HTR-8/SVneo (cell line): ENCODE measurements at places on chromosomes 4 and X.
A peak's percentile ranks its signal among the peaks of the same experiment; 100 is the strongest.

DNA sequence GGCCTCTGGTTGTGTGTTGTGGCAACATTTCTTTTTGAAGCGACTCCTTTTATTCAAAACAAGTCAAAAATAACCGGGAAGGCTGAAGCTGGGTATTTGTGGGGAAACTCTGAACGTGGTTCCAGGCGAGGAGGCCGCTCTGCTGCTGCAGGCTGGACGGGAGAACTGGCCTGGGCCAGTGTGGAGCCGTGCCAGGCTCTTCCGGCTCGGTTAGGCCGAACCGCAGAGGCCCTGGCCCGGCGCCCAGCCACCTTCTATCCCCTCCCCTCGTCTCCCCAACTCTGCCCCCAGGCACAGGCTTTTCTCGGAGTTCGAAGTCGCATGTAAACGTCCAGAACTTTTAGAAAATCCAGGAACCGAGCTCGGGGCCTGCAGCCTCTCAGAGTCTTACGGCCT is 2.4 kb upstream of the BCOR start:
- no peak for DNase-seq

DNA sequence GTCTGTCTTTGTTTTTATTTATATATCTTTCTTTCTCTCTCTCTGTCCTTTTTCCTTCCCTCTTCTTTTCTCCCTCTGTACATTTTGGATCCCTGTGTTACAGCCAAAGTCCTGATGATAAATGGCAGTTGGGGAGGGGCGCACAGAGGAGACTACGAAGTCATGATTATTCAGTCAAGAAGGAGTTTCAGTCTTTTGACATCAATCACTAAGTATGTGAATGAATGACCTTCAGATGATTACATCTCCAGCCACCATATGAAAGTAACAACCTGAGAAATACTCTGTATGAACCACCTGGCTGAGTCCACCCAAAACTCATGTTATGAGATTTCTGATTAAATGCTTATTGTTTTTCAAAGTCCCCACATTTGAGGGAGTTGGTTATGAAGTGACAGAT is 45.0 kb downstream of the UGT2B7 start:
- DNase-seq: no peak

- no peak for DNase-seq
Observed at GRCh38 chr4:152599095-152599494, 63.2 kb upstream of the FBXW7 start.

DNA sequence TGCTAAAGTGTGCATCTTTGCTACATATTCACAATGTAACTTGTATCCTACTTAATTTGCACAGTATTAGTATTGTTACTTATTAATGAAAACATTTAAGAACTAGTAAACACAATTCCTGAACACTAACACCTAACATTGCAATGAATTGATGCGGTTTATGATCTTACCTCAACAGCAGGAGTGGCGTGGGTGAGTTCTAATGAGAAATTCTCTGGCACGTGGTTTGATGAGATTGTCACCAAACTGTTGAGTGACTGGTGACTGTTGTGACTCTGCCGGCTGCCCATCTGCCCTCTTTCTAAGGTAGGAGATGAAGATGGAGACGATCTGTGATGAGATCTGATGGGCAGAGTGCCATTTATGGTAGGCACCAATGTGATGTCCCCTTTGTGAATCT is 2.9 kb downstream of the PCDH18 start:
- DNase-seq: no peak

DNA sequence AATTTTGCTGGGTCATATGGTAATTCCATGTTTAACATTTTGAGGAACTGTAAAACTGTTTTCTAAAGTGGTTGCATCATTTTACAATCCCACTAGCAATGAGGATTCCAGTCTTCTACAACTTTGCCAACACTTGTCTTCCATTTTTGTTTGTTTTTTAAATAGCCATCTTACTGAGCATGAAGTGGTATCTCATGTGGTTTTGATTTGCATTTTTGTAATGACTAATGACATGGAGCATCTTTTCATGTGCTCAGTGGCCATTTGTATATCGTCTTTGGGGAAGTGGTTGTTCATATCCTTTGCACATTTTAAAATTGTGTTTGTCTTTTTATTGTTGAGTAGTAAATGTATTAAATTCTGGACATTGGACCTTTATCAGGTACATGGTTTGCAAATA is 94.7 kb downstream of the TMEM131L start:
- DNase-seq: no peak

GRCh38 chr4:143374255-143374654 is 37.6 kb downstream of the GAB1 start:
- no peak for DNase-seq

GRCh38 chr4:93030670-93031069 is 726.9 kb downstream of the GRID2 start:
- no peak for DNase-seq

DNA sequence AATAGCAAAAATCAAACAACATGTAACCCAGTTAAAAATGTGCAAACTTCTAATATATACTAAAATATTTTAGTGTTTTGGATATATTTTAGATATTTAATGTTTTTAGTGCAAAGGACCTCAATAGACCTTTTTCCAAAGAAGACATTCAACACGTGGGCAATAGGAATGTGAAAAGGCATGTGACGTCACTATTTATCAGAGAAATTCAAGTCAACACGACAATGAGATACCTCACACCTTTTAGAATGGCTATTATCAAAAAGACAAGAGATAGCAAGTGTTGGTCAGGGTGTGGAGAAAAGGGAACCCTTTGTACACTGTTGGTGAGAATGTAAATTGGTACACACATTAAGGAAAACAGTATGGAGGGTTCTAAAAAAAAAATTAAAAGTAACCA is 115.6 kb upstream of the FAM47B start:
- no peak for DNase-seq

DNA sequence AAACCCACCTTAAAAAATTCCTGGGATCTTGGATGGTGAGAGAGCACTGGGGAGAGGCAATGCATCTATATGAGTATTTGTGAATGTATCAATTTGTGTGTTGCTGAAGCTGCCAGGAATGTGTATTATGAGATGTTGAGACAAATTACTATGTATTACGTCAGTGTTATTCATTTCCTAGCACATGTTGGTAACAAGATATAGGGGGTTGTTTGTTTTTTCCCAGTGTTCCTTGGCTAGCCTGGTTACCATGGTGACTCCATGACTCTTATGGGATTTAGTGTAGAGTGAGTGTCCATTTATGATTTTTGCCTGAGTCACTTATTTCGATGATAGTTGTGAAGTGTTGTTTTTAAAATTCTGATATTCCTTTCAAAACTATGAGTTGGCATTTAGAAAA is 65.6 kb downstream of the RAB40A start:
- DNase-seq: peak; percentile 23
